T-helper 22 cell (primary cell): ENCODE measurements at places on chromosomes 4 and X.

- no peak for DNase-seq
Measured at GRCh38 chrX:109393859-109394258, 88.0 kb downstream of the GUCY2F start.

- no peak for DNase-seq
Measured at GRCh38 chr4:153933915-153934687, 145.2 kb upstream of the SFRP2 start.

DNA sequence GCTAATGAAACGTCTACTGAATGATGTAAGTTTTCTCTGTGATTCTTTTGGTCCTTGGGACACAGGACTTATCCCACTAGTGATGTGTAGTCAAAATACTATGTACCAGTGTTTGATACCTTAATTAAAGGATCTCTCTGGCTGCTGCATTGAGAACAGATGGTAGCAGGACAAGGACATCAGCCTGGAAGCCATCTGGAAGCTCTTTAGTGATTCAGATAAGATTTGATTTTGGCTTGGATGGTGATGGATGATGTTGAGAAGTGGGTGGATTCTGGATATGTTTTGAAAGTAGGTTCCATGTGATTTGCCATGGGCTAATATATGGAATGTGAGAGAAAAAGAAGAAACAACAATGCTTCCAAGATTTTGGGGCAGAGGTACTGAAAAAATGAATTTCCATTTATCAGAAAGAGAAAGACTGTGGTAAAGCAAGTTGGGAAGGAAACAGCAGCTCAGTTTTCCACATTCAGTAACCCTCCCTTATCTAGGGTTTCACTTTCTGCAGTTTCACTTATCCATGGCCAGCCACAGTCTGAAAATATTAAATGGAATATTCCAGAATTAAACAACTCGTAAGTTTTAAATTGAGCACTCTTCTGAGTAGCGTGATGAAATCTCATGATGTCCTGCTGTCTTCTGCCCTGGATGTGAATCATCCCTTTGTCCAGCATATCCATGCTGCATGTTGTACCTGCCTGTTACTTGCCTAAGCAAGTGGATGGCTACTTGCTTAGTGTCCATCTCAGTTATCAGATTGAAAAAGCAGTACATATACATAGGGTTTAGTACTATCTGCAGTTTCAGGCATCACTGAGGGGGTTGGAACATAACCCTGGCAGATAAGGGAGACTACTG, 15.6 kb downstream of the CD38 start:
- DNase-seq = no peak

DNA sequence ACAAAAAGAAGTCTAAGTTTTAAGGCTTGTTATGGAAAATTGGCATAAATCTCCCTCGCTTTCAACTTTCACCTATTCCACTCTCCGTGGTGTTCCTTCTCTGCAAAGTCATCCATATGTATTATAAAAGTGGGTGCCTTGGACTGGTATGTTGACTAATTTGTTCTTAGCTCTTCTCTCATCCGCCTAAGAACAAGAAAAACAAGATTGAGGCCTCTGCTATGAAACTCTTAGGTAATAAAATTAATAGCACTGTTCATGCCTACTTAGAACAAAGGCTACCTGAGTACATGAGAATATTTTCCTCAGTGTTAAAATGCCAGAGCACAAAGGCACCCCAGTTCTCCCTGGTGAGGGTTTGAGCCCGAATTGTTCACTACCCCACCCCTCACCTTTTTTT, 1.3 kb downstream of the CNGA1 start:
- DNase-seq = no peak
